ENCODE measurements at places on chromosomes 12 and 14. TPM values are rescaled to one million over a fixed set of nuclear protein-coding genes. Genes with fewer than 3 reads are reported as not detected.

SYNDIG1L gene
- total RNA-seq, result not detected

- no peak for DNase-seq
Measured at GRCh38 chr14:39228509-39229221, 5.0 kb upstream of the MIA2 start.

- no peak for DNase-seq
Measured at GRCh38 chr12:27335364-27336281, 3.0 kb downstream of the BMAL2 start.

DNA sequence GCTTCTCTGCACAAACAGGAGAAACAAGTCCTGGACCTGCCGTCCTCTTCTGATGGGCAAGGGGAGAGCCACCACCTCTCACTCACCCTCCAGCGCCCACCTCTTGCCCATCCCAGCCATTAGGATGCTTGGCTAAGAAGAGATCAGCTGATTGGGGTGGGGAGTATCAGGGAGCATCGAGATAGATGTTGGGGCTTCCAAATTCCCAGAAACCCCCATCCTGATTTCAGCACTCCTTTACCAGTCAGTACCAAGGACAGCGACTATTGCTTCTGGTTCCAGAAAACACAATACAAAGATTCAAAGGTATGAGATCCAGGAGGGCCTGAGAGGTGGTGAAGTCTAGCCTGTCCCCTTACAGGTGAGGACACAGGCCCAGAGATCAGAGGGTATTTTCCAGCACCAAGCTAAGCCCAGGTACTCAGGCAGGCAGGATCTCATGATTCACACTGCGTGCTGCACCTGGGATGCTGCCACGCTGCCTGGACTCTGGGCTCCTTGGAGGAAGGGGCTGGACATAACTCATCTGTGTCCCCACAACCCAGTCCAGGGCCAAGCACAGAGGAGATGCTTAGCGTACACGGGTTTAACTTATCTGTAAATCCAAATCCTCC is 76.6 kb downstream of the TUNAR start:
- no peak for DNase-seq

- DNase-seq, result no peak
Measured at GRCh38 chr14:51328064-51328771, 88.2 kb downstream of the TMX1 start.

AQP2 gene
- total RNA-seq, result not detected

SMCO3 gene
- total RNA-seq, result not detected

DNA sequence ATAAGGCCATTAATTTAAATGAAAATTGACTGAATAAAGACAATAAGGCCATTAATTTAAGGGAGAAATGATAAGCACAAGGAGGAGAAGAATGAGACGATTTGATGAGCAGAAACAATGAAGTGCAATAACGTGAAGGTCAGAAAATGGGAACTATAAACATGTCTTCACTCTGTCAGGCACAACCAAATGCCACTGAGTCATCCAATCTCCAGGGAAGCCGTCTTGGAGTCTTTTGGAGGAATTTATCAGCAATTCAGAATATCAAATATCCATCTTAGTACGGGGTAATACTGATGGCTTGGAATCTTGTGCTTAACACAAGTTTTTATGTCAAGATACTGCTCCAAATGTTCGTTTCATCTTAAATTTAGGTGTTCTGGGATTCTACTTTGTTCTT is 159.9 kb downstream of the CAPZA3 start:
- no peak for DNase-seq

- peak; percentile 69 for DNase-seq
Measured at GRCh38 chr12:1799882-1800400, 20.4 kb upstream of the LRTM2 start.

DNA sequence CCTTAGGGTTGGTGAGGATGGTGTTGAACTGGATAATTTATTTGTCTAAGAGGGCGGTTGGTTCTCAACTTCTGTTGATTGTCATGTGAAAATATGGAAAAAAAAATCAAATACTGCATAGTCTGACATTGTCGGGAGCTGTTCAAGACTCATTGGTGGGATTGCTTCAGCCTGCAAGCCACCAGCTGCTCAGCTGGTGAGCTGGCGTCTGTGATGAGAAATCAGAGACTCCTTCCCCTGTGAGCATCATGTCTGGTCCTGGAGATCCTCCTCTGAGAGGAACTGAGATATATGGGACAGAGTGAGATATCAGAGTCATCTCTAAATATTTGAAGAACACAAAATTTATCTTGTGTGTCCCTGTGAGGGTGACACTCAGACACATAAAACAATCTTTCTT is 49.9 kb downstream of the TRIM9 start:
- no peak for DNase-seq

DNA sequence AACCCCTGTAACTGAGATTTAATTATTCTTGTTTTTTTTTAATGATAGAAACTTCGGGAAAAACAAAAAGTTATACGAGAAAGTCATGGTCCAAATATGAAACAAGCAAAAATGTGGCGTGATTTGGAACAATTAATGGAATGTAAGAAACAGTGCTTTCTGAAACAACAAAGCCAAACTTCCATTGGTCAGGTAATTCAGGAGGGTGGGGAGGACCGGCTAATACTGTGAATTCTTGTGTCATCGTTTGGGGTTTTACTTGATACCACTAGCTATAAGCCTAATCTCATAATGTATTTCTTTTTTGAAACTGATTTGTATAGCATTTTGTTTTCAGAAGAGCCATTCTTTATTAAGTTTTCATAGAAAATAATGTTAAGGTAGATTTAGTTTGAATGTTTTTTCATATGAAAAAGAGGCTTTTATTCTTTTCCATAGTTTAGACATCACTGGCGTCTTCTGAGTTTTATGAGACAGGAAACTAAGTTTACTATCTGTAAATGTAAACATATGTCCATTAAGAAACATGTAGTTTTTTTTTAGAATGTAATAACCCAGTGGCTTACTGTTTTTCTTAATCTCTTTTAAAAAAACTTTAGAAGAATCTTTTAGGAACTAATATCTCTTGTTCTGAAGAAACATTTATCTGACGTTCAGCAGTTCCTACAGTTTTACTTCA is 62.9 kb upstream of the ATP2A2 start:
- DNase-seq, result no peak

- no peak for DNase-seq
Measured at GRCh38 chr12:9872742-9873141, 3.6 kb upstream of the CLEC2B start.

- DNase-seq, result no peak
Measured at GRCh38 chr12:101594700-101595099, at the start of gene MYBPC1. Gene MYBPC1, plus strand, starts transcription at chr12:101594971. Its CDS starts 100 bp downstream, at chr12:101595071.

SDR9C7 gene
- not detected for total RNA-seq

GRCh38 chr12:4829793-4830162 is 79.9 kb upstream of the KCNA1 start:
- DNase-seq, result no peak

TAS2R7 gene
- total RNA-seq, result not detected

GRCh38 chr14:103104654-103105452 is 10.3 kb downstream of the EXOC3L4 start:
- DNase-seq, result no peak

SLC17A8 gene
- not detected for total RNA-seq

DNA sequence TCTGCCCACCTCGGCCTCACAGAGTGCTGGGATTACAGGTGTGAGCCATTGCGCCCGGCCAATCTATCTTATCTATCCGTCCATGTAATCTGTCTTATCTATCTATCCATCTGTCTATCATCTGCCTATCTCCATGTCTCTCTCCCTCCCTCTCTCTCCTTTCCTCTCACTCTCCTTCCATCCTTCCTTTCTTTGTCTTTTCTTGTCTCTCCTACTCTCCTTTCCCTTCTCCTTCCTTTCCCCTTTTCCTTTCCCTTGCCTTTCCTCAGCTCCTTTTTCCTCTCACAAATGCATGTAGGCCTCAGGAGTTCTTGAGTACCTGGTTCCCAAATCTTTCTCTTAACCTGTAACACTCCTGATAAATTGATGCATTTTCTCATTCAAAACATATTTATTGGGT is 89.3 kb upstream of the WSCD2 start:
- no peak for DNase-seq

- no peak for DNase-seq
Measured at GRCh38 chr14:68554231-68554630, 238.6 kb downstream of the ZFP36L1 start.

DNA sequence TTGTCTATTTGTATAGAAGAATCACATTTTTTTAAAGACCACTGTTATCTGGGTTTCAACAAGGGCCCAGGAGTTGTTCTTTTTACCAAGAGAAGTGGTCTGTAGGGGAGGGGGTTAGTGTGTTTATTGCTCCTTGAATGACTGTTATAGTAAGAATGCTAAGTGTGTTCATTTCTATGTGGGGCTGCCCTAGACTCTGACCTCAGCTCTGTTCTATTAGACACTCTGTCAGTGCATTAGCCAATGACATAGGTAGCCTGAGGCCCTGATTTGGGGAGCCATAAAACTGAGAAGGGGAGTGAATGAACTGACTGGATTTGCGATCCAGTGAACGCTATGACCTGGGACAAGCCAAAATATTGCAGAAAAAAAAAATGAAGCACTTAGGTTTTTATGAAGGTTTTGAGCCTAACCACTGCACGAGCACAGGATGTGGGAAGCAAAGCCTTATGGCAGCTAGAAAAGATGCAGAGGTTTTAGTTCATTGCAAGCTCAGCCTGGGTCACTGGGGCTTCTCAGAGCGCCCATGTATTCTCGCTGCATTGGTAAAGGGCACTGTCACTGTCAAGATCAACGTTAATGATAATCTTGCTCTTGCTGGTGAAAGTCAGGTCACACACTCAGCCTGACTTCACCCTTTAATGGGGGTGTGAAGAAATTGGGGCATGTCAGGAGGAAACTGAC is 63.8 kb downstream of the PRKCH start:
- DNase-seq, result no peak

DNA sequence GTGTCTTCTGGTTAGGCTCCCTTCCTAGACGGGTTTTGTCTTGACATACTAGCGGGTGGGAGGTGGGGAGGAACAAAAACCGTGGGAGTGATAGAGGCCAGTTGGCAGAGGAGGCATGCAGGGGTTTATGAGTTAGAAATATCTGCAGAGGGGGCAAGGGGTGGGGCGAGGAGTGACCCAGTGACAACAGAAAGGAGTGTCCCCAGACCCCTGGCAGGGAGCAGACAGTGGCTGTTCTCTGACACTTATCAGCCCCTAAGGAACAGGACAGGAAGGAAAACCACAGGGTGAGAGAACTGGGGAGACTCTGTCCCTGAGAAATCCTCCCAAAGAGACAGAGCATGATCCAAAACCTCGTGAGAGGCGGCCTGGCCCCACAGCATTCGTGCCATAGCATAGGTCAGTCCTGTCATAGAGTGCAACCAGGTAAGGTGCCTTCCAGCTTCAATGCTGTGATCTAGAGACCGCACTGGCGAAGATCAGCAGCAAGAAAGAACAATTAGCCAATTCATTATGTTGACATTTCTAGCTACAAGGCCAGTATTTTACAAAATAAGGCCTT is 141.4 kb downstream of the CRADD start:
- no peak for DNase-seq

DNA sequence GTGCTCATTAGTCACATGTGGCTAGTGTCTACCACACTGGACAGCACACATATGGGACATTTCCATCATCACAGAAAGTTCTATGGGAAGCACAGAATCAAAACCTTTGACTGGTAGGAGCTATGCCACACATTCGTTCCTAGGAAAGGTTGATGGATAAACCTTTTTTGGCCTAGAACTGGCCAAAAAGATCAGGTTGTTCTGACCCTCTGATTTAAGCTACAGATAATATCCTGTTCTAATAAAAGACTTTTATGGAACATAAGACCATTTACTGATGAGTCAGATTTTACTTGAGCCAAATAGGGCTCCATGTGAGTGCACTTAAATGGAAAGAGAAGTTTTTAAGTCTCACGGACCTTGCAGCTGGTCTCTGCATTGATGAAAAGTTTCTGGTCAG is 143.2 kb downstream of the SLC15A4 start:
- no peak for DNase-seq

NPAS3 gene
- 3.6 TPM for total RNA-seq

GRCh38 chr12:51851413-51852124 is 3.1 kb upstream of the FIGNL2 start:
- no peak for DNase-seq

SDSL gene
- total RNA-seq, result 5.7 TPM

DNA sequence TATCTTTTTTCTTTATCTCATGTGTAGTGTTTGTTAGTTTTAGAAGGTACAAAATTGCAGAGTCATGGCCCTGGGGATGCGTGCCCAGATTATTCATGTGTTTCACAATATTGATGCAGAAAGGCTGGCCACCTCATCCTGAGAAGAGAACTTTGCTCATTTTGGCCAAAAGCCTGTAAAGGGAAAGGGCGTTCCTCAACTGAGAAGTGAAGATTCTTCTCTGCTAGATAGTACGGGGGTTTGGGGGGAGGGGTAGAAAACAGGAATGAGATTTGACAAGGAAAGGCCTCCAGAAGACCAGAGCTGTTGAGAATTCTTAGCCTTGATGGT is 1.7 kb downstream of the MGST1 start:
- no peak for DNase-seq

GRCh38 chr12:95960241-95960640 is 17.1 kb downstream of the AMDHD1 start:
- DNase-seq, result no peak

DNA sequence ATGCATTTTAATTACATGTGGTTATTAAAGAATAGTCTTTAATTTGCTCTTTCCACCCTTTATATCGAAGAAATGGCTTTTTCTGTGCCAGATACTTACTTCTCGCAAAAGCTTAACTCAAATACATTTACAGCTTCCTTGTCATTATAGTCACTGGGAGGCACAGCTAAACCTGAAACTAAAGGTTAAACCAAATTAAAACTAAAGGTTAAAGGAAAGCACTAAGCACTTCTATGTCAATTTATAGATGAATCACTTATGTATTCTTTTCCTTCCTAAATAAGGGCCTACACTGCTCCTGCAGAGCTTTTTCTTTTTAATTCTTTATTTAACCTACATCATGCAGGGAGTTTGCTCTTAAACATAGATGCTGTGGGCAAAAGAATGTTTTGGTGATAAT is 9.1 kb downstream of the C14orf93 start:
- no peak for DNase-seq

CPNE8 gene
- 34.0 TPM for total RNA-seq

GRCh38 chr14:92316937-92317336 is 6.0 kb upstream of the SLC24A4 start:
- peak; percentile 41 for DNase-seq

DNA sequence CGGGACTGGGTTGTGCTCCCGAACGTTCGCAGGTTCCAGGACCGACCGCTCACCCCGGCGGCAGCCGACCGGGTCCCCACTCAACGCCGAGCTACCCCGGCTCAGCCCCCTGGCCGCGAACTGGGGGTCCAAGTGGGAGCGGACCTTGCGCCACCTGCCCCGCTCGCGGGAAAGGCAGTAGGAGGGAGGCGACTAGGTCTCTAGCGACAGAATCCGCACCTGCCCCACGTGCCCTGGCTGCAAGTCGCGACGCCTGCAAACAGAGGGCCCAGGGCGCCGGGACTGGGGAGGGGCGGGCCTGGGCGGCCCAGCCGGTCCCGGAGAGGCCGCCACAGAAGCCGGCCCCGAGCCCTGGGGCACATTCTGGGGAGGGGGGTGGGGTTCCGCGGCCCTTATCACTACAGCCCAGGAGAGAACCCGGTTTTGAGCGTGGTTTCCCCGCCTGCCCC is 239.2 kb upstream of the CPNE8 start:
- DNase-seq, result no peak

LRRIQ1 gene
- 0.19 TPM for total RNA-seq

AICDA gene
- not detected for total RNA-seq
